RWPE2 (cell line): ENCODE measurements at places on chromosomes 3 and 15.

DNA sequence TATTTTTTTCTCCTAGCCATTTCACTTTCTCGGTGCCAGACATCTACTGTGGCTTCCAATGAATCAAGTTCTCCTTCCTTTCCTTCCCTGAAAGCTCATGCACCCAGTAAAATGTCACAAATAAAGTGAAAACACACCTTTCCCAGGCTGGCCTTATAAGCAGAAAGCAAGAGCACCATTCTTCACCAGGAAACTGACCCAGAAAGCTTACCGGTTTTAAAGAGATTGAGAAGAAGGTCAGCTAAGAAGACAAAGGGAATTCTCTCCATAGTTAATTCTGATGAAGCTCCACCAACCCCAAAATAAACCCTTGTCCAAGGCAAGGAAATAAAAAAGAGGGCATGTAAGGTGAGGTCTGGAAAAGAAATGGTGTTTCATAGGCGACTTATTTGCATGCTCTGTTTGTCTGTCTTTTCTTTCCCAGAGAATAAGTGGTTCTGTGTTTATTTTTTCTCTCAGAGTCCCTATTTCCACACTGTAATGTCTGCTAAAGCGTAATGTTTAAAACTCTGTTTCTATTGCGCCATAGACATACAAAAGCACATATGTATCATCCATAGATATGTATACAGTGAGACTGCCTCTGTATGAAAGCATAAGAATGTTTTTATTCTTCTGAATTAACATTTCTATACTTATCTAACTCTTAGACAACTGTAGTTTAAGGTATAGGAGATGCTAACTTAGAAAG is 2.8 kb downstream of the LSAMP start:
- DNase-seq, result no peak

DNA sequence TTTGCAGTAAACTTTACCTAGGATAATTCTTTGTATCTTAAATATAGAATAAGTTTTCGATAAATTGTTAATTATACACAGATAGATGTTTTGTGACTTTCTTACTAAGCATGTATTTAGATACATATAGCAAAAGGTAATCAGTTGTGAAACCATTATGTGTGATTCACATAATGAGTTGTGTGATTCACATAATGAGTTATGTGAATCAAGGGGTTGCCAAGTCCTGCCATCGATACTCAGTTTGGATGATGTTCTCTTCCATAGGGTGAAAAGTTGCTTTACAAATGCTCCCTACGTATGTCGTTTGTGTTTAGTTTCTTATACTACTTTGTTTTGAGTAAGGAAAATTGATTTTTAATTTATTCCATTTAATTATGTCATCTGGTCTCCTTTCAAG is 682.1 kb downstream of the MECOM start:
- DNase-seq, result no peak

DNA sequence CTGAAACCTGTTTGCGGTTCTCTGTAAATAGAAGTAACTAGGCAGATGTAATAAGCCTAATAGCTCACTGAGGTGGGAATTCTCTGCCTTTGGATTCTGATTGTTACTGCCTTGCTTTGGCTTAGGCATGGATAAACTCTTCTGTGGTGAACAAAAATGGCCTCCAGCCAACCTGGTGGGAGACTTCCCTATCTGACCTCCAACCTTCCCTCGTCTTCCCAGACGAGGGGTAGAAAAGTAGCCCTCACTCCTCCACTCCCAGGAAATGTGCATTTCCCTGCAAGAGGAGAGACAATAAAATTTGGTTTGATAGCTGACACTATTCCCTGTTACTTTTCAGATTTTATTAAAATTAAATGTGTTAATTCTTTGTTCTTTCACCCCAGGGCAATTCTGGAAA is 606 bp upstream of the CD96 start:
- DNase-seq, result no peak

GRCh38 chr3:17905996-17906395 is 163.6 kb upstream of the TBC1D5 start:
- DNase-seq, result no peak

DNA sequence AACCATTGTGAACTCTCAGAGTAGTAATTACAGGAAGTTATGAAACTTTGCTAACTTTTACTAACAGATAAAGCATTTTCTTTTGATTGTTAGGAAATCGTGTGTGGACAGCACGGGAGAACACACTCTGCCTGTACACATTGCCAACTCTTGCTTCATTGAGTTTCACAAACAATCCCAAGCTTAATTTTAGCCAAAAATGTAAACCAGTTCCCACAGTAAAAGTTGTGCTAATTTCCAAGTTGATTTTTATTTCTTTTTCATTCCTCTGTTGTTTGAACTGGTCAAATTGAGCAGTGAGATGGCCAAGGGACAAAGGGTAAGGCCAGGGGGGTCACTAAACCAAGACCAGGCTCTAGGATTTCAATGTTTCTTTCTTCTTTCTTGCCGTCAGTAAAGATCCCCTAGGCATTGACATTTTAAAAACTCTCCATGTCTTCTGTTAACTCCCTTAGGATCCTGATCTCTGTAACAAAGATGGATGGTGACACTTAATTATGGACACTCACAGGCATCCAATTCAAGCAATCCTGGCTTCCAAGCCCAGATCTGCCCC is 414.9 kb downstream of the RBMS3 start:
- no peak for DNase-seq

- DNase-seq, result no peak
These were observed 58.3 kb downstream of the GADL1 start for GRCh38 chr3:30836141-30836540.

GRCh38 chr3:134685929-134686802 is 35.3 kb upstream of the KY start:
- no peak for DNase-seq

DNA sequence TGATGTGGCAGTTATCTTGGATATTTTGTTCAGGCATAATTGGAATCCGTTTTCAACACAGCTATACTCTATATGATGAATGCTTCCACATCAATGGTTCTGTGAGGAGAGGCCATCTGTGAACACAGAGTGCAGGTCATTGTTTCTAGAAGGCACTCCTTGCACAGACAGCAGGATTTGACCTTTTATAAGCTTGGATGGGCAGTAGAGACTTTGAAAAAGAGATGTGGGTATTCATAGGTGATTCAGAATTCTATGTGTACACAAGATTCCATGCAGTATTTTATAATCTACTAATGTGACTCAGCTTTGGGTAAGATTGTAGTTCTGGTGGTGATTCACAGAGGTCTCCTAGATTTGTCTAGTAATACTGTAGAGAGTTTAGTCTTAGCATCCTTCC is 12.5 kb downstream of the ARPP21 start:
- DNase-seq, result no peak

DNA sequence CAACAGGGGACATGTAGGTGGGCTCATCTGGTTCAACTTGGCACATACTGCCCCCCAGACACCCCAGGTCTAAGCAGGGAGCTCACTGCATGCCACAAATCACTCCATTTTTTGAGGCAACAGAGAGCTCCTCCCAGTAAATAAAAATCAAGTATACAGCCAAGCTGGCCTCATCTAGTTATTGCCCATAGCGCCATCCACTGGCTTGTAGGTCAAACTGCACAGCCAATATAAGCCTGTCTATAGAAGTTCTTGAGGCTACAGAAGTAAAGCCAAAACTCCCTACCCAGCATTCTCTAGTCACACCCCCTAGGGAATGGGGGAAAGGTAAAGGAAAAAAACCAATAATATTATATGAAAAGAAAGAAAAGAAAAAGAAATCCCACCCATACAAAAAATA is 453.7 kb downstream of the ZNF385D start:
- DNase-seq, result no peak

- DNase-seq, result no peak
These were observed 973.4 kb downstream of the ROBO1 start for GRCh38 chr3:78794431-78794830.

DNA sequence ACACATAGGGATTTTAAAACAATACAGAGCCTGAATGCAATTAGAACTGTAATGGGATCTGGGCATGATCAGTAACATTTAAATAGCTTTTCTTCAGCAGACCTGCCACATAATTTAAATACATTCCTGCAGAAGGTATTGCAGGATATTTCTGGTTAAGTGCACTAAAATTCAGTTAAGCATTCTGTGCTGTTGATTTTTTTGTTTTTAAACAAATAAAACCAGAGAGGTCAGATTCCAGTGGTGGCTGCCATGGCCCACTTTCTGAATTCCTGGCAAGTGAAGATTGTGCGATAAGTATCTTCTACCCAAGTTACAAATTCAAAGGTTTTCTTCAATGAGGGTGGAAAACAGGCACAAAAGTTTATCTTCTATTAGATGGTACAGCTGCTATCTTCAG is 98.7 kb downstream of the RAP2B start:
- DNase-seq, result no peak

- DNase-seq, result no peak
These were observed 15.2 kb downstream of the TPM1 start for GRCh38 chr15:63057468-63058345.

GRCh38 chr3:47161983-47162696 is 1.8 kb downstream of the SETD2 start:
- no peak for DNase-seq

GRCh38 chr3:196096382-196096953 is 14.6 kb upstream of the TFRC start:
- no peak for DNase-seq

DNA sequence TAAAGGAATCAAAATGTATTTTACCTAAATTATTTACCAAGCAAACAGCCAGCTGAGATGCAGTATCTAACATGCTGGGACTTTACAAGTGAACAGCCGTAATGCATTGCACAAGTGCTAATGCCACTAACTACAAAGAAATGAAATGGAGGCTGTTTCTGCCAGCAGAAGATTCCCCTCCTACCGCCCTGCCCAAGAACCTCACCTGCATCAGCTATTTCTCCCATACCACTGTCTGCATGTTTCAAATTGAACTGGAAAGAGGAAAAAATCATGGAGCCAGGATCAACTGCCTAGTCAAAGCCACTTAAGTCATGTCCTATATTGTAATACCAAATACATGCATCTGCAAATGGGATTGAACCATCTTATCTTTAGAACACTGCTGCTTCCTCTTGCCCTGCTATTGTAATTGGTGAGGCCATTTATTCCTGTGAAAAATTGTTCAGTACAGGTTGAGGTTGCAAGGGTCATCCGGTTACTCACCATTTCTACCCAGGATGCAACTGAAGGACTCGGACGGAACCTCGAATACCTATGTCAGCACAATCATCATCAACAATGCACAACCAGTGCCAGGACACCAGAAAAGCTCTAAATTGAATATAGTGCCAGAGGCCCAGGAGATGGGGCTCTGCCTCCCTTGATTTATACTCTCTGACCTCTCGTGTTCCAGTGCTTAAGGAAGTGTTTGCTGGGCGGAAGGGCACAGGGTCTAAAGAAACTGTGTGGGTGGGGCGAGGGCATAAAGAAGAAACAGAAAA is 27.5 kb downstream of the ANXA2 start:
- DNase-seq, result no peak

- no peak for DNase-seq
These were observed 65.2 kb downstream of the RARB start for GRCh38 chr3:25493246-25493645.

- DNase-seq, result no peak
These were observed 153.9 kb downstream of the FOXP1 start for GRCh38 chr3:71429597-71429988.

- no peak for DNase-seq
These were observed 40.3 kb upstream of the ESYT3 start for GRCh38 chr3:138394156-138394555.

- DNase-seq, result peak; percentile 96
These were observed 6.1 kb upstream of the DUSP7 start for GRCh38 chr3:52062505-52062904.

GRCh38 chr3:183854318-183855035 is 29.1 kb upstream of the MAP6D1 start:
- no peak for DNase-seq

DNA sequence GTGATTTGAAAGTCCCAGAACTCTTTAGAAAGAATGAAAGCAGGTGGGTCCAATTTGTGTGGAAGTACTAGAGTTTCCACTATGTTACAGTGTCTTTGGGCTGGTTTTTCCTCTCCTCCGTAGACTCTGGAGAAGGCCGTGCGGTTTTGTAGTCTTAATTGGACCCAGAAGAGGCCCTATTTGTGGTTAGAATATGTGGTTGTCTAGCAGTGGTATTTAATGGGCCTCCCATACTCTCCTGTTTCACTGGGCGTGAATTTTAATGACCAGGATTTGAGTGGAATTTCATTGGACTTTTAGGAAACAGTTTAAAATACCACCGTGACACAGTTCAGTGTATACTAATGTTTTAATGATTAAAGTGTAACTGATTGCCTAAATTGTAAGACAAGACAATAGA is 182.3 kb downstream of the BBX start:
- DNase-seq, result no peak

DNA sequence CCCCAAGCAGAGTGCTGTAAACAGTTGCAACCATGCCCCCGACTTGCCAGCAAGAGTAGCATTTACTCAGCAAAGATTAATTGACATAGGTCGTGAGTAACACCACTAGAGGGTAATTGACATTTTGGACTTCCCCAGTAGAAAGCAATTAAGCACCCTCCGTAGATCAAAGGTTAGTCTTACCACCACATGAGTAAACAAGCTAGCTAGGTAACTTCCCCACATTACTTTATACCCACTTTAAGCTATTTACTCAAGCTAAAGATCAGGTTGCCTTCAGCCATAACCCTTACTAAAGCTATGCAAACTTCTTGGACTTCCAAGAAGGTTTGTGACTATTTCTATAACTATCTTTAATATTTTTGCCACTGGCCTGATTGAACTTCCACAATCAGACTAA is 1072.7 kb downstream of the OTOL1 start:
- DNase-seq, result no peak

- peak; percentile 68 for DNase-seq
These were observed 43.5 kb upstream of the SLC6A11 start for GRCh38 chr3:10772271-10773161.

- no peak for DNase-seq
These were observed 5.8 kb upstream of the TGFBR2 start for GRCh38 chr3:30600572-30600971.

- DNase-seq, result no peak
These were observed 199.3 kb downstream of the GAP43 start for GRCh38 chr3:115822579-115822978.

DNA sequence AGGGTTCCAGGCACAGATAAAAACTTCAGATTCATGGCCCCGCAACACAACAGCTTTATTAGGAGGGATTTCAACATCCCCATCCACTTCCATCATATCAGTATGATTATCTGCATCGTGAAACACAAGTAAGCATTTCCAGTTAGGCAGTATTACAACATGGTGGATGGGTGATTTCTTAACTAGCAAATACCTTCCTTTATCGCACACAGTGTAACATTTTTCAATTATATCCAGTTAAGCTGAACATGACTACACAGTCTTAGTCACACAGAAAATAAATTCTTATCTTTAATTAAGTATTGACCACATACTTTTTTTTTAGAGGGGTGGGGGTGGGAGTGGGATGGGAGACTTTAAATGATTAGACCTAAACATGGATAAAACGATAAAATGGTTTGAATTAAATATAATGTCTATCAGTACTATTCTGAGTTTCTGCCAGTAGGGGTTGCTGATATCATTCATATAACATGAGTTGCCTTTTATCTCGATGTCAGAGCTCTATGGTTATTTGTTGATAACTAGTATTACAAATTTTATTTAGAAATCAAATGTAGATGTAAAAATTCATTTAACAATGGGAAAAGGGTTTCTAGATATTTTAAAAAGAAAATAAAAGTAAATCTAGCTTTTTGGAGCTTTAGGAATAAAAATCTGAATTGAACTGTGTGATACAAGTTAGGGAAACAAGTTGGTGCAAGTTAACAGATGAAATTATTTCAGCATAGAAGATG is 146.6 kb downstream of the TBL1XR1 start:
- no peak for DNase-seq

- DNase-seq, result no peak
These were observed 68.7 kb upstream of the ARHGEF3 start for GRCh38 chr3:56870436-56870835.

- no peak for DNase-seq
These were observed 35.4 kb downstream of the SV2B start for GRCh38 chr15:91135201-91136130.
